ENCODE measurements at places on chromosomes 1 and 21.

DNA sequence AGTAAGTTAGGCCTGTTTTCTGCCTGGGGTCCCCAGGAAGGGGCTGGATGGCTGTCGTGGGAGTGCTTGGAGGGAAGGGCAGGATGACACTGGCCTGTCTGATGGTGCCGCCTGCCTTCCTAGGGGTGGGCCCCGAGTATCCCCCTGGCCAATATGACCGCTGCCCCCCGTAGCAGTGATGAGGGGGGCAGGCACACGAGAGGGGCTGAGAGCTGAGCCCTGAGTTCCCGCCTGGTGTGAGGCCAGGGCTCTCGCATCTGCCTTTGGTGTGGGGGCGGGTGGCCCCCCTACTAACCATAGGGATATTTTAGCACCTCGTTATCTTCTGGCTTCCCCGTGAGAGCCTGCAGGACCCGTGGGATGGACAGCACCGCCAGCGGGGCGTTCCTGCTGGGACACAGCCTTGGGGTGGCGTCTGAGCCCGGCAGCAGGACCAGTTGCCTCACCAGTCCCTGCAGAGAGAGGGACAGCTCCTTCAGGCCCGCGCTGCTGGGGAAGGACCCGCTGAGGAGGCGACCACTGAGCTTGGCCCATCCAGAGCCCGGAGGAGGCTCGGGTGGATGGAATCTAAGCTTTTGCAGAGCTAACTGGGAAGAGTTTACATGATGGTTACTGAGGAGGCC, 10.4 kb downstream of the KRTAP10-1 start:
- no peak for DNase-seq

DNA sequence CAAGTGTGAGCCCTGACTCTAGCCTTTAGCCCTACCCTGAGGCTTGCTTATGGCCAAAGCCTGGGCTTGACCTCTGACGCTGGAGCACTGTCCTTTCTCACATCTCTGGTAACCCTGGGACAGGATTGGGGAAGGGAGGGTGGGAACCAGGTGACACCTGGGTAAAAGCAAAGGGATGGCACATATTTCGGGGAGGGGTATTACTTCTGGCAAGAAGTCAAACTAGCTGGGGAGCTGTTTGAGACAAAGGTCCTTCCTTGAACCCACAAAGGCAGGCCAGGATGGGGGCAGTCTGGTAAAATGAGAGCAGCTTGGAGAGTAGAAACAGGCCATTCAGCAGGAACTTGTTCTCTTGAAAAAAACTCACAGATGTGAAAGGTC, 2.0 kb downstream of the MOB3C start:
- no peak for DNase-seq

DNA sequence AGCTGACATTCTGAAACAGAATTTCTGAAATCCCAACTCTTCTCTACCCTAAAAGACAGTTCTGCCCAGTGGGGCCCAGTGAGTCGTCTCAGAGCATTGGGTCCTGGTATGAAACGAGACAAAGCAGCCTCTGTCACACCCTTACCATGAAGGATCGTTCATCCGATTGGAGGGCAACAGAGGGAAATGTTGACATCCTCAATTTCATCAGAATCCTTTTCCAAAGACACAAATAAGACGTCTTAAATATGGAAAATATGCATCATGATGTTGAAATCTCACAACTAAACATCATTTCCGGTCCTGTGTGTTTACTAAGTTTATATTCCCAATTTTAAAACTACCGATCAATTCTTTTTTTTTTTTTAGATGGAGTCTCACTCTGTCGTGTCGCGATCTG, 112.1 kb upstream of the SLC45A1 start:
- no peak for DNase-seq

DNA sequence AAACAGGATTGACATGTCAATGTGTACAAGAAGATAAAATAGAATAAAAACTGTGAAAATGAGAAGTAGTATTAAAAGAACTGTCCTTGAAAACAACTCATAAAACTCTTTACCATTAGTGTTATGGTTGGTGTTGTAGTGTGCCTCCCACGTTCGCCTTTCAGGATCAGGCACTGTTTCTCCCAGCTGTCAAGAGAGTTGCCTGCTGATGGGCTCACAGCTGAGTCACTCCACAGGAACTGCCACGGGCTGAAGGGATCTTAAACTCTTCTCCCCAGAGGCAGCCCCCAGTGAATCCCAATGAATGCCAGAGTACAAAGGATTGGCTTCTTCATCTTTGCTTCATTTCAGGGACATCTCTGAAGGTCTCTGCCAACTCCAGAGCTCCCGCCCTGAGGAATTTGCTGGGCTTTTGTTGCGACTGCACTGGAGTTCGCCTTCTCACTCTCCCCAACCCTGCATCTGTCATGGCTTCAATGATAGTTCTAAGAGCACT, 119.6 kb downstream of the ADGRL2 start:
- DNase-seq, result peak; percentile 39

DNA sequence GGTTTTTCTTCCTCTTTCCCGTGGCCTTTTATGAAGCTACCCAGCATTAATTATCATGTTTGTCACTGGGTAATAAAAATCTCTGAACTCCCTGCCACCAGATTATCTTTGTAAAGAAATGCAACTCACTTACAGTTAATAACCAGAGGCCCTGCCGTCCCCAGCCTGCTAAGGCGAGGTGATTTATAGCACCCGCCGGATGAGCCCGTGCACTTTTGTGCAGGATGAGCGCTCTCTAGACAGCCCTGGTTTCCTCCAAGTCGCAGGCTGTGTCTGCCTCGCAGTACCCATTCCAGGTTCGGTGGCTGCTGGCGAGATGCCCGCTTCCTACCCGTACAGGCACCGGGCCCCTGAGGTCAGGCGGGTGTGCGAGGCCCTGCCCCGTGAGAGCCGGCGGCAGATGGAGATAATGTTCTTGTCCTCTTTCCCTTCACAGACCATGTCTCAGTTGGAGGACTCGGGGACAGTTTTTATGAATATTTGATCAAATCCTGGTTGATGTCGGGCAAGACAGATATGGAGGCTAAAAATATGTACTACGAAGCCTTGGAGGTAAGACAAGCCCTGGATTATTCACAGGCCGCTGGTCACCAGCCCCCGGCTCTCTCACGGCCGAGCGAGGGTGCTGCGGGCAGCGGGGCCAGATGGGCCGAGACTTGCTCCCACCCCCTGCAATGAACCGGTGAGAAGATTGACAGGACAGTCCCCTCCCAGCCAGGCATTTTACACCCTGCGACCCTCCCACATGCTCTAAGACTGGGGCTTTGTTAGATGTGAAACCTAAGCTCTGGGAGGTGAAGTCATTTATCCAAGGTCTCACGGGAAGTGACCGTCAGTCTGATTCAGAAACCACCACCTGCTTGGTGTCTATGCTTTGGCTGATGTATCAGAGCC, 28.5 kb upstream of the SELENON start:
- DNase-seq, result peak; percentile 76

- no peak for DNase-seq
These were observed 177.8 kb downstream of the HMCN1 start for GRCh38 chr1:185911978-185912377.

DNA sequence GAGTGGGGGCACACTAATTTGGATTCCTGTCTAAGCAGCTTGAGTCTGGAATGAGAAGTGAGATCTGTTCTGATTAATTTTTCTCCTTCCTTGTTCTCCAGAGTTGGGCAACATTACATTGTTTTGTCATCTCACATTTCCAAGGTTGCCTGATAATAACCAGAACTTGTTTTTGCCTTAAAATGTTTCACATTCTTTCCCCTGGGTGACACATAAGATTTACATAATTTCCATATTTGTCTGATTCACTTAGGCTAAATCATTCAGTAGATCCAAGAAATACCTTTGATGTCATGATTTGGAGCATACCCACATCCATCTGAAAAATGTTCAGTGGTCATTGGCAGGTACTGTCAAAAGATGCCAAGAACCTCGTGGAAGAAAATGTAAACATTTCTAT, 60.3 kb downstream of the XCL2 start:
- DNase-seq, result no peak

GRCh38 chr21:36923270-36923669, 43.2 kb downstream of the HLCS start:
- DNase-seq, result no peak

DNA sequence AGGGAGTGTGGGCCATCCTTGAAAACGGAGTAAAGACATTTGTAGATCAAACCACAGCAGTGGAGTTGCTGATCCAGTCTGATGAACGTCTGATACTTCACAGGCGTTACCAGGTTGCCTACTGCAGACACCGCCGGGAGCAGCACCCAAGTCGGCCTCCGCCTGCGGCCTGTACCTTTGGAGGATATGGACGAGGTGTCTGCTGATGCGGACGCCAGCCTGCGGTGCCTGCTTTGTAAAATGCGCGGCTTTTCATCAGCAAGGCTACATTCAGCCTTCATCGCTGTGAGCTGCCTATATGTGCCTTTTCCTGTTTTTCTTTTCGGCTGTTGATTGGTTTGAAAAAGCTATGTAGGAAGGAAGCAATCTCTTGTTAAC, 16.0 kb downstream of the SLX9 start:
- no peak for DNase-seq

DNA sequence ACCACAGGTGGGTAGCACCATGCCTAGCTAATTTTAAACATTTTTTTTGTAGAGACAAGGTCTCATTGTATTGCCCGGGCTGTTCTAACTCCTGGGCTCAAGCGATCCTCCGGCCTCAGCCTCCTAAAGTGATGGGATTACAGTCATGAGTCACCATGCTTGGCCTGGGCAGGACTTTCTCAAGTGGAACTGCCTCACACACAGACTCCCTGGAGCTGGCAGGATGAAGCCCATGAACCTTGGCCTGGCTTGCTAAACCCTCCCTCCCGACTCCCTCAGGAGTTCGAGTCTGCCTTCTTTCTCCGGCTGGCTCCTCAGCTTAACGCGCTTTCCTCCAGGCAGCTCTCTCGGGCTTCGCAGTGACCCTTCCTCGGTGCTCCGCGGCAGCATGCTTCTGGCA, 7.7 kb upstream of the ECE1 start:
- DNase-seq, result no peak

DNA sequence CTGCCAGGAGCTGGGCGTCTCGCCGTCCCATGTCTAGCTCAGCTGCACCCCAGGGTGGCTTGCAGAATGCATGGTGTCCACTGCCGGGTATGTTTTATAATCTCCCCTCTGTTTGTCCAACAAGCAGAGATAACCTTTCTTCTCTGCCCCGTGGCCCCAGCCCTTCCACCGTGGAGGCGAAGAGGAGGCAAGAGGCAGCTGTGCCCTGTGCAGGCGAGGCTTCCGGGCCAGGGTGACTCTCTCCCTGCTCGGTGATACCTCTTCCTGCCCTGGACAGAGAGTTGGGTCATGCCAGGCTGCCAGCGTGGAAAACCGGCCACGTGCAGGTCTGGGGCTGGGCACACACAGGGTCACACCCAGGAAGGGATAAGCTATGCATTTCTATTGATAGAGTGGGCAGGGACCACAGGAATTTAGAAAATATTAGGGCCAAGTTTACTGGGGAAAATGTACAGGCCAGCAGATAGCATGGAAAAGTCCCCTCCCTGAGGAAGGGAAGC, at the start of gene TFF2:
Gene TFF2, minus strand, starts transcription at position 68 of the 500 bp plus-strand sequence. Its CDS starts 37 bp downstream, at position 31.
- no peak for DNase-seq

GRCh38 chr1:8090241-8090702, 64.2 kb upstream of the ERRFI1 start:
- DNase-seq, result no peak

- no peak for DNase-seq
These were observed 81.0 kb upstream of the LRRC8D start for GRCh38 chr1:89739844-89740216.

DNA sequence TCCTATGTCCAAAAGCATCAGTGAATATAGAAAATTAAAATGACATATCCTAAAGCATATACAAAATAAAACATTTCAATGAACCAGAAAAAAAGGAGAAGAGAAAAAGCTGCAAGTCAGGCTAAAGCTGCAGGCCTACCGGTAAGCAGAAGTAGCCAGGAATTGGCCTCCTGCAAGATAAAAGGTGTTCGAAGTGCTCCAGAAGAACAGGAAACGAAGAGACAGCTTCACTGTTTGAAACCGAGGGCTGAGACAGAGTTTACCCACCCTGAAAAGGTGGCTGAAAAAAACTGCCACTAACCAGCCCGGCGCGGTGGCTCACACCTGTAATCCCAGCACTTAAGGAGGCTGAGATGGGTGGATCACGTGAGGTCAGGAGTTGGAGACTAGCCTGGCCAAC, 37.4 kb downstream of the NSL1 start:
- no peak for DNase-seq

DNA sequence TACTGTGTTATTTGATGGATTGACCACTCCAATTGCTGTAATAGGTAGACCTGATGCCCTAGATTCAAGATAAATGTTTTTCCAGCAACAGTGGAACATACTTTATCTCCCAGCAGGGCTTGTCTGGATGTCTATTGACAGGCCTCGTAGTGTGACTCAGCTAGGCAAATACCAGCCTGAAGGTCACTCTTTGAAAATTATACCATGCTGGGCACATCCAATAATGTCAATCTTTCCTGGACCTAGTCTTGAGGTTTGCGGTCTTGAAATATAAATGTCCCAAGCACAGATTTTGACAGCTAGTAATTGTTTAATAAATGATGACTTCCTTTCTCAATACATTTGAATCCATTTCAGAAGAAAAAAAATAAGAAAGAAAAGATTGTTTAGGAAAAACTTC, 1138.0 kb upstream of the TMPRSS15 start:
- no peak for DNase-seq

- DNase-seq, result no peak
These were observed 287.4 kb upstream of the RUNX1 start for GRCh38 chr21:35336534-35336933.

DNA sequence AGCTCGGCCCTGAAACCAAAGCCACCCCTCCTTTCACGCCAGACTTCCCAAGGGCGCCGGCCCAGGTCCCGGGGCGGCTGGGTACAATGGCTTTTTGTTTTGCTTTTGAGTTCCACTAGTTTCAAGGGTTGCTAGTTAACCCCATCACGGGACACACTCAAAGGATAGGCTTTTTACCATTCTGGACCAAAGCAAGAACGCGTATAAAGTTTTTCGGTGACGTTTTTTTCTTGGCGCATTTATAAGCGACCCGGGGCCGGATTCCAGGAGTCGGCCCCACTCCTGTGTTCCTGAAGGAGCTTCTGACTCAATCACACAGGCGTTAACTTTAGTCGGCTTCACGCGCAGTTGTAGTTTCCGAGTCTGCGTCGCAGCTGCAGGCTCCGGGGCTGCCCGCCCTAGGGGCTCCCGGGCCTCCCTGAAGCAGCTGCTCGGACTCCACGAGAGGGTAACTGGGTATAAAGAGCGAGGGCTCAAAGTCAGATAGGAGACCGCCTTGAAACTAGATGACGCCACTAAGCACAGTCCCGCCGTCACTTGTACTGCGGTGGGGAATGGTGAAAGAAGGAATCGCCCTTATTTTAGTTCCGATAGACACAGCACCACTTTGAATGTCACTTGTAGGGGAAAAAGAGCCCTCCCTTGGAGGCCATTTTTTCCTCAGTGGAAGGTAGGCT, 707 bp upstream of the KLHL21 start:
- DNase-seq, result peak; percentile 48

Measured in nephron progenitor cell (in vitro differentiated cells).